CD8-positive, alpha-beta memory T cell (primary cell): ENCODE measurements at places on chromosomes 5 and 9.

DNA sequence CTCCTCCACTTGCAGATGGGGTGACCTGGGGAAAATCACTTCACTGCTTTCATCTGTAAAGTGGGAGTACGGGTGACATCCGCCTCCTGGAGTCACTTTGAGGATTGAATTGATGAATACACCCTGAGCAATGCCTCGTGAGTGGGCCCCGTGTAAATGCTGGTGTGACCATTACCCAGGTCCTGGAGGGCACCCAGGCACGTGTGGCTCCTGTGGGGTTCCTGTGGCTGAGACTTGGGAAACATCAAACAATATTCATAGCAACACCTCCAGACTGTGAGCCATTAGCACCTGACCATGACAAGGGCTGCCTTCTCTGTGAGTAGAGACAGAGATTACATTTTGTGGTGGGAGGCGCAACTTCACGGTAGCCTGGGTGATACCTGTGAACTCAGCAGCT, 11.4 kb downstream of the MRPL36 start:
- no peak for DNase-seq

DNA sequence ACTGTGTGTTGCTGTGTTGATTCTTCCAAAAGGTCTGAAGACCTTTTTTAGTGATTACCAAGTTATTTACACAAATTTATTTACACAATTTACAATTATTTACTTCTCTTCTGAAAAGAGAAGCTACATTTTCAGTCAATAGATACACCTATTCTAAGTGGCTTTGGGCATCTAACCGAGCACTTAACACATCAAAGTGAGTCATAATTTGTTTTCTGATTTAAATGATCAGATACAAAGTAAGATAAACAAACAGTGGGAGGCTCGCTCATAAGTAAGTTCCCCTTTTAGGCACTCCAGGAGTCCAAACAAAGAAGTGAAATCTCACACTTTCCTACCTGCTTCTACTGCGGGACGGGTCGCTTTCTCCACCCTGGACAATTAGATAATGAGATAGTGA, 90.2 kb downstream of the APBA1 start:
- DNase-seq, result no peak

DNA sequence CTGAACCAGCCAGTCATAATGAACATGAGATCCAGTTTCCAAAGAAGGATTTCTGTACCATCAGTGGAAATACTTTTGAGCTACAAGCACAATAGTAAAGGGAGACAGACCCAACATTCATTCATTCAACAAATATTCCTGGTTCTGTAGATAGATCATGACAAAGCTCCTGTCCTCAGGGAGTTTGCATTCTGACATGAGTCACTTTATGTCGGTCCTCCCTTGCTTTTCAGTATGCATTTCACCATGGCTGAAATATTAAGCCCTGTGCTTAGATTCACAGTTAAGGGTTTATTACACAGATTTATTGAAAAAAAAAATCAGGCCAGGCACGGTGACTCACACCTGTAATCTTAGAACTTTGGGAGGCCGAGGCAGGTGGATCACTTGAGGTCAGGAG, 5.4 kb upstream of the MYOT start:
- no peak for DNase-seq

GRCh38 chr5:134151723-134152122, 25.0 kb downstream of the SKP1 start:
- DNase-seq, result no peak

GRCh38 chr9:2872931-2873323, 29.0 kb upstream of the PUM3 start:
- no peak for DNase-seq

GRCh38 chr5:164422400-164422799, 917.0 kb downstream of the MAT2B start:
- no peak for DNase-seq

GRCh38 chr9:92328225-92328624, 2.5 kb downstream of the CENPP start:
- no peak for DNase-seq

DNA sequence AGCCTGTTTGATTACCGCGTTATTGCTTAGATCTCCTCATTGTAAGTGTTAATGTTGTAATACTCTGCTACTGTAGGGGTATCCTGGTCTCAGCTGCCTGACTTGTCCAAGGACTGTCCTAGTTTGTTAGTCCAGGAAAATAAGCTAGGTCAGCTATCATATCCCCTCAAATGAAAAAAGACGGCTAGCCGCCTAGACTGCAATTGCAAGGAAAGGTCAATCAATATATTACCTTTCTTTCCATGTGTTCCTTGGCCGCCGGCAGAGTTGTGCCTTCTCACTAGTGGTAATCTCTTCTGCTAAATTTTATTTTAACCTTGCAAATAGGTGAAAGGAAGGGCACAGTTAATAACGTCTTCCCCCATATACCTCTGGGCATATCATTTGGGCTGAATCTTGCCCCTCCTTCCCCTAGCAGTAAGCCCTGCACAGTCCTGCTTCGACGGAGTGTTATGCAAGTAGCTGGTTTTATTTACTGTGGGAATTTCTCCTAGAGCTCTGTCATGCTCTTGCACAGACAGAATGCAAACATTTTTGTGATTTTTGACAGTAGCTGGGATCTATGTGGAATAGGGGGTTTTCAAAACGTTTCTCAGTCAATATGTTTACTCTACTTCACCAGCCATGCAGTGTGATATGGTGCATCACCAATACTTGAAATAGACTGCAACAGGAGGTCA, 288.5 kb downstream of the MAST4 start:
- DNase-seq, result no peak

DNA sequence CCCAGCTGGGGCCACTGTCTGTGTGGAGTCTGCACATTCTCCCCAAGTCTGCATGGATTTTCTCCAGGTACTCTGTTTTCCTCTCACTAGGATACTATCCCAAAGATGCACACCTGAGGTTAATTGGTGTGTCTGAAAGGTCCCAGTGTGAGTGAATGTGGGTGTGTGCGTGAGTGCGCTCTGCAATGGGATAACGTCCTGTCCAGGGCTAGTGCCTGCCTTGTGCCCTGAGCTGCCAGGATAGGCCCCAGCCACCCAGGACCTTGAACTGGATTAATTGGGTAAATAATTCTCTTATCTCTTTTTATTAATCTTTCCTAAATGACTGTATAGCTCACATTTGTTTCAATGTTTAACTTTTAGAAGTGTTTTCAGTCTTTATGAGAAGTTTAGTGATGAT, 11.5 kb upstream of the PANK3 start:
- DNase-seq, result no peak

GRCh38 chr5:64628901-64629300, 61.4 kb upstream of the SHISAL2B start:
- no peak for DNase-seq

DNA sequence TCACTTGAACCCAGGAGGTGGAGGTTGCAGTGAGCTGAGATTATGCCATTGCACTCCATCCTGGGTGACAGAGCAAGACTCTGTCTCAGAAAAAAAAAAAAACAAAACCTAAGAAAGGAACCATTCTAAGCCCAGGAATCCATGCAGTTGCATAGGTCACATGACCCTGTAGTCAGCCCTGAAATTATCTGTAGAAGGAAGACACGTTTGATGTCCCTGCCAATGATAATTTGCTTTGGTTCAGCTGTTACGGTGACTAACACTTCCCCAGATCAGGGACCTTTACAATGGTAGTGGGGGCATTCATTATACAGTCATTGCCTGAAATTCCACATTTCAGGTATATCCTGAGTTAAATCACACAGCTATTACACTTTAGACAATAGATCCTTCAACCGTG, 50.5 kb downstream of the PRKACG start:
- DNase-seq, result no peak

DNA sequence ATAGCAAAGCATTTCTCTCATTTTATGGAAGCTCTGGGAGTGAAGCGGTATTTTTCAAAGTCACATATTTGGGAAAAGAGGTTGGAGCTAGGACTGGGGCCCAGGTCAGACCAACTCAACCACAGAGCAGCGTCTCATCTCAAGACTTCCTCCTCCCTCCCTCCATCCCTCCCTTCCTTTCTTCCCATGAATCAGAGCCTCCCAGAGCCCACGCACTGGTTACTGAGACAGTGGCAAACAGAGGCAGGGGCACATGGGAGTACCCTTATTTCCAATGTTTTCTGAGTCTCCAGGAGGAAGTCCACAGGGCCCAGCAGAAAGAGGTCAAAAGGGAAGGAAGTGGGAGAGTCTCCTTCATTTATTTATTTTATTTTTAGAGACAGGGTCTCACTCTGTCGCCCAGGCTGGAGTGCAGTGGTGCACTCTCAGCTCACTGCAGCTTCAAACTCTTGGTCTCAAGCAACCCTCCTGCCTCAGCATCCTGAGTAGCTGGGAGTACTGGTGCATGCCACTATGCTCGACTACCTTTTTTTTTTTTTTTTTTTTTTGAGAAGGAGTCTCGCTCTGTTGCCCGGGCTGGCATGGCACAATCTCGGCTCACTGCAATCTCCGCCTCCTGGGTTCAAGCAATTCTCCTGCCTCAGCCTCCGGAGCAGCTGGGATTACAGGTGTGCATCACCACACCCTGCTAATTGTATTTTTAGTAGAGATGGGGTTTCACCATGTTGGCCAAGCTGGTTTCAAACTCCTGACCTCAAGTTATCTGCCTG, 52.5 kb upstream of the CDKN2AIPNL start:
- DNase-seq, result no peak

DNA sequence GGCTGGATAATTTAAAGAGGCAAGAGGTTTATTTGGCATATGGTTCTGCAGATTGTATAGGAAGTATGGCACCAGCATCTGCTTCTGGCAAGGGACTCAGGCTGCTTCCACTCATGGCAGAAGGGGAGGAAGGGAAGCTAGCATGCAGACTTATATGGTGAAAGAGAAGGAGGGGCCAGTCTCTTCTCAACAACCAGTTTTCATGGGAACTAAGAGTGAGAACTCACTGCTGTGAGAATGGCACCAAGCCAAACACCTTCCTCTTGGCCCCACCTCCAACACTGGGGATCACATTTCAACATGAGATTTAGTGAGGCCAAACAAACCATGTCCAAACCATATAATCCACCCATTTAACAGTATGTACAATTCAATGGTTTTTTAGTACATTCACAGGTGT, 113.3 kb upstream of the SHB start:
- DNase-seq, result no peak

DNA sequence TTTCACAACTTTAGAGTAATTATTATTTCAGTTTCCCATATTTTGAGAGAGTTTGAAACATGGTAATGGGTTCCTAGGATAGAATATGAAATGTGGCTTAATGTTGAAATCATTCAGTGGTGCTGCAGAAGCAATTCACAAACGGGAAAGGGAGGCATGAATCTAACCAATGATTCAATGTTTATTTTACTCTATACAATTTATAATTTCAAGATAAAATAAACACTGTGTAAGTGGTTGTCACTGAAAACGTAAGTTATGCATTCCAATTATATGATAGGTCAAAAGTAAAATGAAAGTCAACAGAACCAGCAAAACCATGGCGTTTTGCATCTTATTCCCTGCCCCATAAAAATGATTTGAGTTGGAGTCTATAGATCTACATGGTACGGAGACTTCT, 1207.1 kb upstream of the CDH18 start:
- no peak for DNase-seq

- DNase-seq, result no peak
These were observed 174.6 kb upstream of the ZNF608 start for GRCh38 chr5:124920909-124921666.

DNA sequence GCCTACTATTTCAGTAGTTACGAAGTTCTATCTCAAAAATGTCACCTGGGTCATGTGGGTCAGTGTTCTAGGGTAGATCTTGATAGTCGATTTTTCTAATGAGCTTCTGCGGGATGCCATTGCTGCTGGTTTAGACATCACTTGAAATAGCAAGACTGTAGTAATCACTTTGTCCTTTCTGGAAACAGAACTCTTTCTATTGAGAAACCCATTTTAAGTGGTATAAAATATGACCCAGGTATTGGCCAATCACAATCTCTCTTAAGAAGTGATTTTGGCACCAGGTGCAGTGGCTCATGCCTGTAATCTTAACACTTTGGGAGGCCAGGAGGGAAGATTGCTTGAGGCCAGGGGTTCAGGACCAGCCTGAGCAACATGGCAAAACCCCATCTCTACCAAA, 17.6 kb downstream of the ARRDC3 start:
- no peak for DNase-seq

- DNase-seq, result no peak
These were observed 330.4 kb downstream of the ICE1 start for GRCh38 chr5:5752844-5753243.

- no peak for DNase-seq
These were observed 136.0 kb downstream of the GDNF start for GRCh38 chr5:37703841-37704241.

DNA sequence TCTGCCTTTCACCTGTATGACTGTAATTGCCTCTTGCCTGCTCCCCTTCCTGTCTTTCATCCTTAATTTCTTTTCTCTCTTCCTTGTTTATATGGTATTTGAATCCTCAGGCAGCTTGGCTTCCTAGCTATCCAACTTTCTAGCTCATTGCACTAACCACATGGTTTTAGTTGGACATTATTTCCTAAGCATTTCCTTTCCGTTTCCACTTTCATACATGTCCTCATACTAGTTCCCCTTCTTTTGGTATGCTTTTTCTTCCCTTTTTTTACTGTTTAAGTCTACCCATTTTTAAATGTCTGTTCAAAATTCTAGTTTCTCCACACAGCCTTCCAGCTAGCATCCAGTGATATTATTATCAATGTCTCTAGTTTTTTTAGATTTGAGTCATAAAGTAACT, 6.6 kb downstream of the CWC27 start:
- no peak for DNase-seq

DNA sequence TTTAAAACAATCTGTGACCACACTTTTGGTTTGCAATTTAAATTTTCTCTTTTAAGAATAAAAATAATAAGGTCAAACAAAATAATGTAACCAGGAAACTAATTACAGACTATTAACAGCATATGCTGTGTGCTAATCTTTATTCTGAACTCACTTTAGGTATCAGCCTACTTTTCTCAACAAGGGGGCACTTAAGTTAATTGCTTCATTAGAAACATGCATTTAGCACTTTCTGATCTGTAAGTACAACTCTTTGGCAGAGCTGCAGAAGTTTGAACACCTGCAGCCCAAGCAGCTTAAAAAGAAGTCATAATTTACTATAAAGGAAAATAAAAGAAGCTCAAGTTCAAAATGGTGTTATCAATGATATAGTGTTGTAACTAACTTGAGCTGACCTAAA, 21.7 kb downstream of the XRCC4 start:
- DNase-seq, result no peak

GRCh38 chr9:10045598-10045997, 567.2 kb downstream of the PTPRD start:
- no peak for DNase-seq

DNA sequence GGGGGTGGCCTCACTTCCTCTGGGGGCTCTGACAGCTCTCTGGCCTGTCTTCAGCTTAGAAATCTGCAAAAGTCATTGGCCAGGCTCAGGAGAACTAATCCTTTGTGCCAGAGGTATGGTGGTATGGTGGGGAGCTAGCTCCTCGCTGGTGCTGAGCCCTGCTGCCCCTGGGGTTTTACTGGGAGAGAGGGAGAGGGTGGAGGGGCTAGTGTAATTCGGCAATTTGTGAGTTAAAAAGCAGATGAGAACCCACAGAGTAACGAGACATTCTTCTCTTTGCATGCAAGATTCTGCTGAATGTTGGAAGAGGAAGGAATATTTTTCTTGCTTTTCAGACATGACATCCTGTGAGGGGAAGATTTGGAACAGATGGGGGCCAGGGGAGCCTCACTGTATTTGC, 65.5 kb upstream of the SPRY4 start:
- no peak for DNase-seq
